ENCODE measurements at places on chromosomes 7 and 10.

DNA sequence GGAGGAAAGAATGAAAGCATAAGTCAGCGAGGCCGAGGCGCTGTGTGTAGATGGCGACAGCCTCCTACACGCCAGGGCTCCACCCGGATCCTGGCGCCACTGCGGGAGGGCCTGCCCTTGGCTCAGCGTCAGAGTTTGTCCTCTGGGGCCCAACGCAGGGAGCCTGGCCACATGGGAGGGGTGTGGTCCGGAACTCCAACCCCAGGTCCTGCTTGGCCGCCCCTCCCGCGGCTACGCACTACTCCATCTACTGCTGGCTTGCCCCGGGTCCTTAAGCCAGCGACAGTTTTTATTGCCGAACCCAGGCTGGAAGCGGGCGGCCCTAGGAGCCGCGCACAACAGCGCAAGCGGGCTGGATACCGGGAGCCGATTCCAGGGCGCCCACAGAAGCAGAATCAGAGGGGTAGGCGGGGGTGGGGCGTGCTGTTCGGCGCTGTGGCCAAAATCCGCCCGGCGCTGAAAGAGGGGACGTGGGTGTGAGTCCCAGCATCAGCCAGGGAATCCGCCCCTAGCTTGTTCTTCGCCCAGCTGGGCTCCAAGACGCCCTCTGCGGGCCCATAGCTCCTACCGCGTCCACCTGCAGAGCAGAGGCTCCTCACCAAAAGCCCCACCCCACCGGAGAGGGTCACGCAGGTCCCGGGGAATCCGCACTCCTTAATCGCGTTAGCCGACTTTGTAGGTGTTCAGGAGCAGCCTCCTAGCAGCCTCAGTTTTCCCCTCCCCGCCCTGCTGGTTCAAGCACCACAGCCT lies 4.5 kb downstream of the KAZALD1 start:
- DNase-seq = peak; percentile 69

GRCh38 chr10:85650791-85651496 lies 715.7 kb downstream of the GRID1 start:
- DNase-seq = no peak

DNA sequence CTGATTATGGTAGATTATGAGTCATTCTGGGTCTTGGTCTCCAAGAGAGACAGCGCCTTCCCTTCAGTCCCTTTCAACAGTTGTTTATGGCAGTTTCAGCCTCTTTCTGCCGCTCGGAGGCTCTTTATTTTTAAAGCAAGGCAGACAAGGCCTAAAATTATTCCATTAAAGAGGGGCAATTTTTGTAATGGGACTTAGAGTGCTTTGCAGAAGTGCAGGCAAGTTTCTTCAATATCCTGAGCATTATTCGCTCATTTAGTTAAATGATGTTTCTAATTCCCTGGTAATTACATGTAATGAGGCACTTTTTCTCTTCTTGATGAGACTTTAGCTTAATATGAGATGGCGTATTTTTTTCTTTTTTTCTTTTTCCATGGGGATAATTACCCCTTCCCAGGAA lies 33.6 kb downstream of the BUB3 start:
- DNase-seq = peak; percentile 54

DNA sequence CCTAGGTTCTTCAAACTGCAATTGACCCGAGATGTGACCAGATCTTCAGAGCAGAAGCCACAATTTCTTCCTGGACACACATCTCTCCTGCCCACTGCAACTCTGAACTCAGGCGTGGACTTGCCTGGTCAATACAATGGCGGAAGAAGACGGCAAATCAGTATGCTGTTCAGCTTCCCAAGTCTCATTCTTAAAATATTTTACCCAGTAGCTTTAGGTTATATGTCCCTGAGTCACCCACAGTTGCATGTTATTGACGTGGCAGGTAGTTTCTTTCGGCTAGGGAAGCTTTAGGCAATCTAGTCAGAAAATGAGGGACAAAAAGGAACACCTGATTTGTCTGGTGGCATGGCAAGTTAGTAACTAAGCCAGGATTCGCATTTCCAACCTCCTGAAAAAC lies 22.5 kb downstream of the CEP41 start:
- DNase-seq = no peak

GRCh38 chr10:132654121-132654571 lies 116.6 kb downstream of the INPP5A start:
- DNase-seq = no peak

DNA sequence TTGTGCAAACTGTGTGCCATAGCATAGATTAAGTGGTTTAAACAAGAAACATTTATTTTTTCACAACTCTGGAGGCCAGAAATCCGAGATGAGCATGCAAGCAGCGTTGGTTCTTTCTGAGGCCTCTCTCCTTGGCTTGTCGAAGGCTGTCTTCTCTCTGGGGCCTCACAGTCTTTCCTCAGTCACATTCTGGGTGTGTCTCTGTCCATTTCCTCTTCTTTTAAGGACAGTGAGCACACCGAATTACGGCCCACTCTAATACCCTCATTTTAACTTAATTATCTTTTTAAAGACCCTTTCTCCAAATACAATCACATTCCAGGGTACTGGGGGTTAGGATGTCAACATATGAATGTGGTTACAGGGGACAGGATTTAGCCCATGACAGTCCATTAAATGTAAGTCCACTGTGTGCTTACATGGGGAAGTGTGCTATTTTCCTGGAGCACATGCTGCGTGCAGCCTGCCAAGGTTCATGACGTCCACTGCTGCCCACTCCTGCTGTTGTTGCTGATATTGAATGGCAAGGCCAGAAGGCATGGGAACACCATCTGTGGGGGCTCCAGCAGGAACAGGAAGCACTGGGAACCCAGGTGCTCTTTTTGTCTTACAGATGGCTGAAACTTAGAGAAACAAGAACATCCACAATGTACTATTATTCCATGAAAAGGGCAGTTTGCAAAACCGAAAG lies 365.5 kb downstream of the GALNT17 start:
- peak; percentile 24 for DNase-seq

DNA sequence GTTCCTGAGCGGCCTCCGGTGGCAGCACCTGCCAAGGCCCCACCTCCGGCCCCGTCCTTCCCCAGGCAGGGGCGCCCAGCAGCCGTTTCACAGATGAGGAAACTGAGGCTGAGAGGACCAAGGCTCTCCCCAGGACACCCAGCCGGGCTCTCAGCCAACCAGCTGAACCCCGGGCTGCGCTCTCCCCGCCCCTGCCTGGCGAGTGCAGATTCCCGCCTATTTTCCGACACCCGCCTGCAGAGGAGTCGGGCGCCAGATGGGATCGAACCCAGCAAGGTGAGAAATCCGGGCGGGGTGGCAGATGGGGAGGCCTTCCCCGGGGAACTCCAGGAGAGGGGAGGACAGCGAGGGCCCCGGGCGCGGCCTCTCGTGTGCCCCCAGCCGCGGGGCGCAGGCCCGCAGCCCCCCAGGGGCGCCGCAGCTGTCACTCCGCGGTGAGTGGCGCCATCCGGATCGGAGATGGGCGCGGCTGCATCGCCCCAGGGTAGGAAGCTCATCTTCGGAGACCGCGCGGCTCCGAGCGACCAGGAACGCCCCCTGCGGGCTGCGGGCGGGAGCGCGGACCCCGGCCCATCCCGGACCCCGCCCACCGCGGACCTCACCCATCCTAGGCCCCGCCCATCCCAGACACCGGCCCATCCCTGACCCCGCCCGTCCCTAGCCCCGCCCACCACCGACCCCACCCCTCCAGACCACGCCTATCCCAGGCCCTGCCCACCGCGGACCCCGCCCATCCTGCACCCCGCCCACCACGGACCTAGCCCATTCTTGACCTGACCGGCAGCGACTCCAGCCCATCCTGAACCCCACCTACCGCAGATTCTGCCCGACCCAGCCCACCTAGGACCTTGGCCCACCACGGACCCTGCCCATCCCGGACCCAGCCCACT lies 90.3 kb downstream of the MICALL2 start:
- DNase-seq = peak; percentile 78

DNA sequence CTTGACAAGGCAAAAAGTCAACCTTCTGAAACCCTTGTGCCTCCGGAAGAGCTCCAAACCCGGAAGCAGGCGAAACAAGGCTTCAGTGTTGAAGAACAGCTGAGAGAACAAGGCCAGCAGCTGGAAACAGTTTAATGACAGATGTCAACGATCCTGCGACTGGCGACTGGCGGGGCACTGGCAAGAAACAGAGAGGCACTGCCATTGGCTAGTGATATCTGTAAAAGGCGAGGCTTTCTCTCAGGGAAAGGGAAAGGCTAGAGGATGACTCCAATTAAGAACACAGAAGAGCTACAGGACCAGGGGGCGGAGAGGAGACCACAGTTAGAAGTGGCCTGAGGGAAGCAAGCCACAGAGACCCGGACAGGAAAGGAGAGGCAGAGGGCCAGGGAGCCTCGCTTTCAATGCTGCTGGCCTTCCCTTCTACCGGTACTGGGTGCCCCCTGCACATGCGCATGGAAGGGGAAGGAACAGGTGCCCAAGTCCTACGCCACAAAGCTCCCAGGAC lies 19.4 kb downstream of the ITGB1 start:
- peak; percentile 65 for DNase-seq

GRCh38 chr7:80783678-80784327 lies 135.0 kb downstream of the SEMA3C start:
- DNase-seq = no peak

DNA sequence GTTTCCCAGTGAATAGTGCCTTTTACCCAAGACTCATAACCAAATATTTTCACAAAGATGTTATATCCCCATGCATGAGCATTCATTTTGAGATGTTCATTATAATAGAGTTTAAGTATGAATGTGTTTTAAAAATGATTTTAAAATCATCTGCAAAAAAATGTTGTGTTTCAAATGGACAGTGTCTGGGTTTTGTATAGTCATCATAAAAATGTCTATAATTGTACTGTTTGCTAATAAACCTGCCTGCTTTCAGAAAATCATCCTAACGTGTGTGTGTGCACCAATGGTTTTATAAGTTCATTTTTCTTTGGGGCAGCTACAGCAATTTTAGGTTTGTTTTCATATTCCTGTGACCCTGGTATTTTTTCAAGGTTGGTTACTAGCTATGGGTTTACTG lies 63.2 kb downstream of the INSYN2A start:
- no peak for DNase-seq

GRCh38 chr7:133675510-133676218 lies 422.8 kb downstream of the EXOC4 start:
- no peak for DNase-seq

DNA sequence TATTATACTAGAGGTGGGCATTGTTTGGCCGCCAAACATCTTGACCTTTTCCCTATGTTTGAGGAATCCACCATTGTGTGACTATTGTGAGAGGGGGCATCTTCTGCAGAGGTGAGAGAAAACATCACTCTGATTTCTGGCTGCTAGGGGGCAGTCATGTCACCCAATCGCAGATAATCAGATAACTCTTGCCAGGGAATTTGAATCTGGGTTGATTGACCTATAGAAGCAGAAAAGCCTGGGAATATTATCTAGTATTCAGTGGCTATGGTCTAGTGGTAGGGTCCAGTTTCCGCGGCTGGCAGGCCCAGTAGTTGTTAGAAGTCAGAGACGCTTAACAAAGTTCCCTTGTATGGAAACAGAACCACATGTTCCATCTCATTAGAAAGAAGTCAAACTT lies 808.5 kb downstream of the PHTF2 start:
- no peak for DNase-seq
